ENCODE measurements at places on chromosomes 5 and 9. TPM values are rescaled to one million over a fixed set of nuclear protein-coding genes. Genes with fewer than 3 reads are reported as not detected.

DNA sequence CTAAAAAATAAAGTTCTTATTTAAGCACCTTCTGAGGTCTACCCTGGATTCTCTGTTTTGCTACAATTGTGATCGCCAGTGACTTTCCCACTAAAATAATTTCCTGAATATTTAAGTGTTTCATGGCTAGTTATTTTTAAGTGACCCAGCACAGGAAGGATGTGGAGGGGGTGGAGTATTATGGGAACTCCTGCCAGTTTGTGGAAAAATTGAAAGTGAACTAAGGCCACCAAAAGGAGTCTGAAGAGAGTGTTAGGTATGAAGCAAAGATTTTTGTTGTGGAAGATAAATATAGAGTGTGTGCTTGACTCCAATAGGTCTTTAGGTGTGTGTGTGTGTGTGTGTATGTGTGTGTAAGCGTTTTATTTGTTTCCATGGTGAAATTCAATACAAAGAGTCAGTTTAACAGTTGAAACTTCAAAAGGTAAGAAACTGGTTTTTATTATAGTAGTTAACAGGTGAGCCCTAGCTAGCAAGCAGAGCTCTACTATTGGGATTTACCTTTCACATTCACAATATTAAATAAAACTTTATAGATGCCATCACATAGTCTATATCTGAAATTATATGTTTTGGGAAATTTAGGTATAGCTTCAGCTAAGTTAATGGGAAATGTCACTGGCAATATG lies 25.6 kb downstream of the RASGRF2 start:
- DNase-seq, result no peak

- no peak for DNase-seq
These were observed 46.6 kb upstream of the ZNF169 start for GRCh38 chr9:94212531-94212930.

DNA sequence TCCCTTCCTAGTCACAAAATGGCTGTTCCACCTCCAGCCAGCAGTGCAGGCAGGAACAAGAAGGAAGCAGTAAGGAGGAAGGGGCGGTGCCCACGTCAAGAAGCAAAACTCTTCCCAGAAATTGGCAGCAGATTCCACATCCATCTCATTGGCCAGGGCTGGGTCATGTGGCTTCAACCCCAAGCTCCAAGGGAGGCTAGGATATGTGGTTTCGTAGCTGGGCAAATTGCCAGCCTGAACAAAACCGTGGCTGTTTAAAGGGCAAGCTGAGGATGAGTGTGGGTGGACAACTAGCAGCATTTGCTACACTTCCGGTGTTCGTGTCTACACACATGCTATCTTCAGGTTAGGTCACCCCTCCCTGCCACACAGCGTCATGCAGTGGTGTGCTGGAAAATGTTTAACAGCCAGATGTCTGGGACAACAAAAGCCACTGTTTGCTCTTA lies 92.1 kb upstream of the MAP1B start:
- no peak for DNase-seq

DNA sequence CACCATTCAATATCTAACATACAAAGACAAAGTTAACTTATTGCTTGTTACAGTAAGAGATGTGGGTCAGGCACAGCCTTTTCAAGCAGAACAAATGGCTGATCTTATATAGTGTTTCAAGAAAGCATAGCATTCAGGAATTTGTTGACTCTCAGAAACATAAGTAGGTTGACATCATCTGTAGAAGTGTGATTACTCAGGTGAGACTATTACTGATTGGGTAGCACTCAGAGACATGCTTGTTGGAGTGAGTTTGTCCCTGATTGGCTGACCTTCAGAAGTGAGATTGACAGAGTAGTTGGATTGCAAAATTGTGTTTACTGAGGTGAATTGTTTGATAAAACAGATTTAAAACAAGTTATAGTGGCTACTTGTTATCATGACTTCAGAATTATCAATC lies 30.7 kb upstream of the TNPO1 start:
- no peak for DNase-seq

The ABLIM3 gene
- 0.53 TPM for total RNA-seq

The RBM22 gene
- 62.0 TPM for total RNA-seq

The TEK gene
- total RNA-seq, result not detected

The PDCD1LG2 gene
- 0.19 TPM for total RNA-seq

All from activated naive CD4-positive, alpha-beta T cell treated with anti-CD3 and anti-CD28 coated beads, Interleukin-2, amount 50 U/mL, for 72 hours (primary cell).